Activated CD4-positive, CD25-positive, alpha-beta regulatory T cell treated with anti-CD3 and anti-CD28 coated beads, Interleukin-2, amount 50 U/mL, for 72 hours (primary cell): ENCODE measurements at places on chromosomes 7 and 10.
A peak's percentile ranks its signal among the peaks of the same experiment; 100 is the strongest.

GRCh38 chr10:78847485-78847884 lies 221.3 kb upstream of the ZMIZ1 start:
- no peak for DNase-seq

DNA sequence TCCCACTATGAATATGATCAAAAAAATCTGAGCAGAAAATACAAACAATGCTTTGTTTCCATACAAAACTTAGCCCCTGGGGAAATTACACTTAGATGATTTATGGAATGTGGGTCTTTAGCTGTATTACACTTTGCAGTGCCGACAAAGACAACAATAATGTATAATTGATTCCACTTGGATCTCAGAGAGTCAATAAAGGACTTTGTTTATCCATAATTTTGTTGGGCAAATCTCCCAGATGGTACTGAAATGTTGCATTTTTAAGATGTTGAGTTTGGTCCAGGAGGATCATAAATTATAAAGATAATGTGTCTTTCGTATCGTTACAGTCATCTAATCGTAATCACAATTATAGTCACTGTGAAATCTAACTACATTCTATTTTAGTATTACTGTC lies 66.9 kb upstream of the DOCK1 start:
- DNase-seq, result no peak

- DNase-seq, result no peak
Observed at GRCh38 chr10:110591760-110592159, 24.3 kb downstream of the SMC3 start.

- DNase-seq, result no peak
Observed at GRCh38 chr7:142039231-142039630, 43.6 kb downstream of the MGAM start.

DNA sequence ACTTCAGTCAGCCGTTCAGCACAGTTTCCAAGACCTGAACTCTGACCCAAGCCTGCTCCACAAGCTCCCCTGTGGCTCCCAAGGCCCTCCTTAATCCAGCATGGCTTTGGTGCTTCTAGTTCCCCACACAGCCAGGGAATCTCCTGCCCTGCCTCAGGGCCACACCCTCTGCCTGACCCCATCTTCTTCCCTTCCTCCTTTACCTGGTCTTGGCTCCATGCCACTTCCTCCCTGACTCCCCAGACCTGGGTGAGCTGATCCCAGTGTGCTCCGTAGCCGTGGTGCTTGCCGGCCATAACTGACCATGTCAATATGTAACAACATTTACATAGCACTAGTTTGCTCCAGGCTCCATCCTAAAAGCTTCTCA lies 20.0 kb downstream of the TMEM273 start:
- no peak for DNase-seq

DNA sequence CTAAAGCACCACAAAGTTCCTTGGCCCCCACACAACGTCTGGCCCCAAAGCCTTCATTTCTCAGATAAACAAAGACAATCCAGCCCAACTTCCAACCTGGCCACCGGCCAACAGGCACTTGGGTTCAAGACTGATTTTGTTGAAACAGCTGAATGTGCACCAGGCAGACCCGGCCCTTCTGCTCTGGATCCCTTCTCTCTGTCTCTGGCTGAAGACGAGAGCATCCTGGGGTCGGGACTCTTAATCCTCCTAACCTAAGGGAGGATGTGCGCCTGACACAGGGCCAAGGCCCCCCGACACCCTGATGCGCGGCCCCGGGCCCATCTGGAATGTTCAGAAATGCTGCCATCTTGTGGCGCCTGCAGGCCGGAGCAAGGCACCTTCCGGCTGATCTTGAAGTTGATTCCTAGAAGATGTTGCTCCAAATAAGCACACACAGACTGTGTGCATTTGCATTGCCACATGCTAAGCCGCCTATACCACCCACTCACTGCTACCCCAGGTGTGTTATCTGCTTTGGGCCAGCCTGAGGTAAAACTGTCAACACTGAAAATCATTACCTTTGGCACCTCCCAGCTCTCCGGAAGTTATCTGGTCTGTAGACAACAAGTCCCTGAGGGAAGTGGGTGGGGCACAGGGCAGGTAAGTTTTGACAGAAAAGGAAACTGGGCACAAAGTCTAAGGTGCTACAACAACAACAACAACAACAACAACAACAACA lies 98.4 kb upstream of the HABP2 start:
- no peak for DNase-seq

DNA sequence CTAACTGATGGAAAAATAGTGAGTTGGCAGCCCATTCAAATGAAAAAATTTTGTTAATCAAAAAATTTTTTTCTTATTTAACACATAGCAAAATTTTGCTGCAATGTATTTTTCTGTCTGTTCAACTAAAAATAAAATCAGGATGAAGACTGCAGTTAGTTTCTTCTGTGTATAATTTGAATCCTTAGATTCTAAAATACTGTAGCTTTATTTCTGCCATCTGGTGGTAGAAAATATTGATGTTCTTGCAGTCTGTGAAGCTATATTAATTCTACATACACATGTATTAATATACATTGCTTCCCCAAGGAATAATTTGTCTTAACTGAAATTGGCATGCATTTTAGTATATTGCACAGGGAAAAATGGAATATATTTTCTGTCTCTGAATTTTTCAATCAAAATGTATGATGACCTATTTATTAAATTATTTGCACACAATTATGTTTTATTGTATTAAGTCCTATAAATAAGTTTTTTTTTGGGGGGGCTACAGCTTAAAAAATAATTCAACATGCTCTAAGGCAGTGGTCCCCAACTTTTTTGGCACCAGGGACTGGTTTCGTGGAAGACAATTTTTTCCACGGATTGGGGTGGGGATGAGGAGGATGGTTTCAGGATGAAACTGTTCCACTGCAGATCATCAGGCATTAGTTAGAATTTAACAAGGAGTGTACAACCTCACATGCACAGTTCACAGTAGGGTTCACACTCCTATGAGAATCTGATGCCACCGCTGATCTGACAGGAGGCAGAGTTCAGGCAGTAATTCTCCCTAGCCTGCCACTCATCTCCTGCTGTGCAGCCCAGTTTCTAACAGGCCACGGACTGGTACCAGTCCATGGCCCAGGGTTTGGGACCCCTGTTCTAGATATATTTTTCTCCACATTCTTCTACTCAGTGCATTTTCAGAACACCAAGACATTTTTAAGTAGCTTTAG lies 119.4 kb downstream of the GNAT3 start:
- no peak for DNase-seq

GRCh38 chr7:95776561-95777185 lies 4.3 kb downstream of the DYNC1I1 start:
- DNase-seq, result no peak

GRCh38 chr10:119377958-119378736 lies 164.4 kb downstream of the RGS10 start:
- no peak for DNase-seq

DNA sequence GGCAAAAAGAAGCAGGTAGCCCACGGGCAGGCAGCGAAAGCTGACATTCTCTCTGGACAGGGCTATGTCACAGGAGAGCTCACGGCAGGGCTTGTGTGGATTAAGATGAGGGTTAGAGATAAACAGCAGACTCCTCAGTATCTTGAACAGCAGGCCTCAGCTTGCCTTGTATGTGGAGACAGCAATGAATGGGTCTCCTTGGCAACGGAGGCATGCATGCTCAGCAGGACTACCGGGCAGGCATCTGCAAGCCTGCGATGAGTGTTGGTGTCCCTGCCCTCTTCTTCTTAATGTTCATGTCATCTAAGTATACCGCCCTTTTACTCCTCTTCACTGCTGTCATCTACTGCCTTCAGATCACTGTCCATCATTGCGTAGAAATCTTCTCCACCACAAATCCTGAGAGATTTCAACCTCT lies 81.9 kb upstream of the C1GALT1 start:
- DNase-seq, result no peak

GRCh38 chr10:48572414-48572813 lies 32.5 kb downstream of the ARHGAP22 start:
- no peak for DNase-seq

DNA sequence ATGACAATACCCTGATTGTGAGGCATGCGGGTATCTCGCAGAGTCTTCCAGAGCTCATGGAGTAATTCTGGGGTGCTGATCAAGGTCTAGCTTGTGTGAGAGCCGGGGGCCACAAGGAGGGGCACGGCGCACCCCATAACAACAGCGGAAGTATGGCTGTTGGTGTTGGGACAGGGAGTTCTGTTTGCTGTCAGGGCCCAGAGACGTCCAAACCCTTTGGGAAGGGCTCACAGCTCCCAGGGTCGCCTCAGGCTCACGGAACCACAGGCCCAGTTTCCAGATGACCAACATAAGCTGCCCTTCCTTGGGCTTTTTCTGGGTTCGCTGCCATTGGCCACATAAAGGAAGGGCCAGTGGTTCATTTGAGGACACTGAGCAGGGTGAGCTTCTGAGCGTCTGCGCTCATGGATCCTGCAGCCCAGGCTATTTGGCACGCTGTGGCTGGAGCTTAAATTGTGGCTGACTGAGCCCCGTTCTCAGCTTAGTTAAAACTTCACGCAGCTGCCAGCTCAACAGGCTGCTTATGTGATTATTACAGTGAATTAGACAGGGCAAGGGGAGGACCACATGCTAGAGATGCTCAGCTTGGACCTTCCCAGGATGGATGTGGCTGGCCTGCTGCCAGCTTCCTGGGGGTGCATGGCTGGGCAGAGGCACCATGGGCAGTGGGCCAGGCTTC lies 92.3 kb downstream of the DNAJB6 start:
- DNase-seq, result no peak

DNA sequence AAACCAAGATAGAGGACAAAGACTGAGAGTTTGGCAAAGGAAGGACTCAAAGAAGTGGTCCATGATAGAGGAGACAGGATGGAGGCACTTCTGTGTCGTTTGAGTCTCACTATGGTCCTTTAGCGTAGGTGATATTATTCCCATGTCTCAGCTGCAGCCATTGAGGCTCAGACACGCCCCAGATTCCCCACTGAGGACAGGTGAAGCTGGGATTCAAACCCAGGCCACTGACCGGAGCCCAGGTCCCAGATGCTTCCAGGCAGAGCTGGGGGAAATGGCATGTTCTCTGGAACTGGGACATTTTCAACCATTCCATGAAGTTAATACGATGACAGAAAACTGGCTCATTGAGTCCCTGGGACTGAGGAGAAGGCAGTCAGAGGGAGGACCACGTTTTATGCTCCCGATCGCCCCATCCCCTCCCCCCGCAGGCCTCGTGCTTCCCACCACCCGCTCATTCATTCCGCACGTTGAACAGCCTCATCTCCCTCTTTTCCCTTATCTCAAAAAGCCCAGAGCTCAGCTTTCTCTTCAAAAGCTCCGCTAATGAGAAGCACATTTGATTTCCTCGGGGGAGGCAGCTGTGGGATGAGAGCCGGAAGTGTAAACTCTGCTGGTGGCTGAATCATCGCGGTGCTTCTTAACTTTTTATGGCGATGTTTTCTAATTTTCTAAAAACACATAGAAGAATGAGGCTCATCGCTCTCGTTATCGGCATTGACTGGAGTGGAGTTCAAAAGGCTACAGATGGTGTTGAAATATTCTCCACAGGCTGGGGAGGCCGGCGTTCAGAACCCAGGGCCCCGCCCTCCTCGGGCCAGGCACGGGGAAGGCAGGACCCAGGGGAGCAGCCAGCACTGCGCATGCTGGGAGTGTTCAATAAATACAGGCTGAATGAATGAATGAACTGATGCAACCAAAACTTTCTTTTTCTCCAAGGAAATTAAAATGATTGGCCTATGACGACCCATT lies 64.0 kb downstream of the OAT start:
- DNase-seq, result peak; percentile 30

DNA sequence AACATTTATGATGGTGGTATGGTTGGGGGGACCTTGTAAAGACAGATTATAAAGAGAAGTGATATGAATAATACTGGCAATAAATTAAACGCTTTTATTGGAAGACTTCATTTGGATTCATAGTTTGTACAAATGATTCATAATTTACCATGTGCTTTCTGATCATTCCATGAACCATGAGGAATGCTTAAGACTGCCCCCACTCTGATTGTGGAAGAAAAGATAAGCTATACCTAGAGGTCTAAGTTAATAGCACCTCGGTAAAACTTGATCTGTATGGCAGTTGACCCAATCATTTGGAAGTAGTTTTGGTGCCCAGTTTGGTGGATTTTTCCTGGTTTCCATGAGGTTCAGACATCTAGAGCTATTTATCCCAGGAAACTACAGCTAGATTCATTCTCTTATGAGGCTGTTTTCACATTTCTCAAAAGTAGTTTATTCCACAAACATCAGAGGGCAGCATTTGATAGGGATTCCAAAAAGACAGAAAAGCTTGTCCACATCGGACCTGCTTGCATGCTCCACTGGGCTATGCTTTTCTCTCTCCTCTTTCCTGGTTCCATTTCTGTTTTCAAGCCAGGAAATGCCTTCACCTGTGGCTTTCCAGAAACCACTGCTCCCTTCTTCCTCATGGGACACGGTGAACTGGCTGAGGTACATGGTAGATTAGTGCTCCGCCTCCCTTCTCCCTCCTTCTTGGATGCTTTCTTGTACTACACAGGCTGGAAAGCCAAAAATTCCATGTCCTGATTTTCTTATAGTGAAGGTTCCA lies 29.2 kb downstream of the TFAM start:
- DNase-seq, result no peak
